Neural crest cell (in vitro differentiated cells): ENCODE measurements at places on chromosomes 7 and 10.

DNA sequence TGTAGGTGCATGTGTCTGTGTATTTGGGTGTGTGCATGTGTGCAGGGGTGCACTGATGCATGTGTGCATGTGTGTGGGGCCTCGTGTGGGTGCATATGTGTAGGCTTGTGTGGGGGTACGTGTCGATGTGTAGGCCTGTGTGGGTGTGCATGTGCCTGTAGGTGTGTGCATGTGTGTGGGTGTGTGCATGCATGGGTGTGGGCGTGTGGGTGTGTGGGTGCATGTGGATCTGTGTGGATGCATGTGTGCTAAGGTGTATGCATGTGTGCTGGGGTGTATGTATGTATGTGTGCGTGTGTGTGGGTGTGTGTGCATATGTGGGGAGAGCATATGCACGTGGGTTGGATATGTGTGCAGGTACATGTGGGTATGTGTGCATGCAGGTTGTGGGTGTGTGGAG, 73.2 kb downstream of the NKX6-2 start:
- DNase-seq, result no peak

- DNase-seq, result no peak
Observed at GRCh38 chr10:131726967-131727366, 173.8 kb upstream of the PPP2R2D start.

- no peak for DNase-seq
Observed at GRCh38 chr10:13690281-13690825, 103.6 kb downstream of the PRPF18 start.

DNA sequence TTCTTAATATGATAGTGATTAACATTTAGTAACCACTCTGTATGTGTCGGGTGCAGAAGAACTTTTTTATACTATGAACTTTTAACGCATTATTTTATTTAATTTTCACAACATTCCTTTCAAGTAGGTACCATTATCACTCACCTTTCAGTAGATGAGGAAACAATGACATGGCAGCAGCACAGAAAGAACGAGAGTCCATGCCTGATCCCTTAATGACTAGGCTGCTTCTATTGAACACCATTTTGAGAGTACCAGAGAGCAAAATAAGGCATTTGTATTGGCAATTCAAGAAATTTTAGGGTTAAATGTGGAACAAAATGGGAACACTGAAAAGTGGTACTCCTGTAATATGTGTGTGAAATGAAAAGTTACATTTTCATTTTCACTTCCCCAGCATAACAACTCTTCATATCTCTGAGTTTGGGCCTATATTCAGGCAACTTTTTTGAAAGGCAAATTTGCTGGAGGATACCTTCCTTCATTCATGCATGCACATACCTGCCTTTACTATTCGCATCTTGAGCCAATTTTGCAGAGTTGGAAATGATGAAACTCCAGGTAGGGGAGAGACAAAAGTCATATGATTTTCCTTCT, 12.8 kb downstream of the LRRN3 start:
- no peak for DNase-seq

DNA sequence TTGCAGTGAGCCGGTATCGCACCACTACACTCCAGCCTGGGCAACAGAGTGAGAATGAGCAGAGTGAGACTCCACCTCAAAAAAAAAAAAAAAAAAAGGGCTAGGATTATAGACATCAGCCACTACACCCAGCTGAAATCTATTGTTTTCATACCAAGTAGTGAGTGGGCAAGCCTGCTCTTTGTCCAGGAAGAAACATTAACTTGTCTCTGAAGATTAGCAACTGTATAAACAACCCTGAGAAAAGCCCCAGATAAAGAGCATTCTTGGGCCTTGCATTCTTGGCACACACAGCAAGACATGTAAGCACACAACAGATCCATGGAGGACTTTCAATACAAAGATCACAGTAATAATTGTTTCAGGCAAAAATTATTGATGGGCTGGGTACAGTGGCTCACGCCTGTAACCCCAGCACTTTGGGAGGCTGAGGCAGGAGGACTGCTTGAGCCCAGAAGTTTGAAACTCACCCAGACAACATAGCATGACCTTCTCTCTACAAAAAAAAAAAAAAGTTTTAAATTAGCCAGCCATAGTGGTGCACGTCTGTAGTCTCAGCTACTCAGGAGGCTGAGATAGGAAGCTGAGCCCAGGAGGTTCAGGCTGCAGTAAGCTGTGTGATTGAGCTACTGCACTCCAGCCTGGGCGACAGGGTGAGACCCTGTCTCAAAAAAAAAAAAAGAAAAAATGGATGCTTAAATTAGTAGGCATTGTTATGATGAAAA, 4.4 kb downstream of the PSPH start:
- DNase-seq, result no peak

- DNase-seq, result no peak
Observed at GRCh38 chr10:36629476-36629875, 495.9 kb upstream of the ANKRD30A start.

- no peak for DNase-seq
Observed at GRCh38 chr7:120404042-120404441, 131.1 kb downstream of the KCND2 start.

DNA sequence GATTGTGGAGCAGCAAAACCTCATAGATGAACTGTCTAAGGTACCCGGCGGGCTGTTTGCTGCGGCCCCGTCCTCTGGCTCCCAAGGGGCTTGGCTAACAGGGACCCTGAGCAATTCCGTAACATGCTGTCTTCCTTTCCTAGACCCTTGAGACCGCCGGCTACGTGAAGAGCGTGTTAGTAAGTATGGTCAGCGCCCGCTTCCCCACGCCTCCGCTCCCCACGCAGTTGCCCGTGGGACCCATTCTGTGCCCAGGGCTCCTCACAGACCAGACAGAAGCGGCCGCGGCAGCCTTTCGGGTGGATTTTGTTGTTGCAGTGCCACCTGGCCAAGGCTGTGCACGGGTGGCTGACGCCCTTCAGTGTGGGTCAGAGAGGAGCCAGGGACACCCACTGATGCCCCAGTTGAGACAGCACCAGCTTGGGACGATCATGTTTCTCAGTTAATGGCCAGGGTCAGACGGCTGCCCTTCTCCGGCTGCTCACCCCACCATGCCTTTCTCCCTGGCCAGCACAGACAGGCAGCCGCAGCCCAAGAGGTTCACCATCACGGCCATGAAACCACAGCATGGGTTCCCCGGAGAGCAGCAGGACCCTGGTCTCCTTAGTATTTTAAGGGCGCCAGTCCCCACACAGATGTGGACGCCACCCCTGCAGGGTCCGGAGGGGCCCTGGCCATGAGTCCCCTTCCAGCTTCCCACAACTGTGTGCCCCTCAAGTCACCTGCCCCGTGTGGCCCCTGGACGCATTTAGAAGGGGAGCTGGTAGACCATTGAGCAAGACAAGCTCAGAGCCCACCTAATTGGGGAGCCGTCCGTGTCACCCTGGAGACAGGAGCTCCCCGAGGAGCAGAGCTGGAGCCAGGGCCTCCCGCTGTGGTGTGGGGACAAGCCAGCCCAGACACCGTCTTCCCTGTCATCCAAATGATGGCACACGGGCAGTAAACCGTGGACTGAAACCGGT, 49.4 kb upstream of the DPYSL4 start:
- DNase-seq, result no peak

DNA sequence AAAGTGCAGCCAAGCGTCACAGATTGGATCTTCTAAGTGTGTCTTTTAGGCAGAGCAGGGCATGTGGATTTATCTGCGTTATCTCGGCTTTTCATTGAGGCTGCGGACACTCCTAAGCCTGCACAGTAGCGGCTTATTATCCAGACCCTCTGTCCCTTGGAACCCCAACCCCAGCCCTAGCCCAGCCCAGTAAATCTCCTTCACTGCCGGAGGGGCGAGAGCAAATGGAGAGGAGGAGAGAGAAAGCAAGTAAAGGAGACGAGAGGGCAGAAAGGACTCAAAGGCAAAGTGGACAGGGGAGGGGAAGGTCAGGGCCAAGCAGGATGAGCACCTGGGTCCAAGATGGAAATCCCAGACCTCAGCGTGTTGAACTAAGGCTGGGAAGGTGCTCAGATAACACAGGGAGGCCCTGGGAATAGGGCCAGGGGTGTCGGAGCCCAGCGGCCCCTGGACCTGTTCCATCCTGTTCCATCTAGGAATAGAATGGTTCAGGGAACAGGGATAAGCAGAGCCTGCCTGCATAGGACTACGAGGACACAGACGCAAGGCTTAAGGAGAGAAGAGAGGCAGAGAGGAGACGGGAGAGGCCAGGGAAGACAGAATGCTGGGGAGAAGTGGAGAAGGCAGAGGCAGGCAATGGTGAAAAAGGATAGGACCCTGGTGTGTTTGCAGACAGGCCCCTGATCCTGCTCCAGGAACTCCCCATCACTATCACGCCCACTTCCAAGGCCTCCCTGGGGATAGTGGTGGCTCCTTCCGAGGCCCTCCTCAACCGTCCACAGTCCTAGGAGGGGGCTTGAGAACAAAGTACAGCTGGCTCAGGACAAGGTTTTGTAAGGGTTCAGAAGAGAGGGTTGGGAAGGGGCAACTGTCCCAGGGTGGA, 99.6 kb downstream of the CHST15 start:
- DNase-seq, result no peak

DNA sequence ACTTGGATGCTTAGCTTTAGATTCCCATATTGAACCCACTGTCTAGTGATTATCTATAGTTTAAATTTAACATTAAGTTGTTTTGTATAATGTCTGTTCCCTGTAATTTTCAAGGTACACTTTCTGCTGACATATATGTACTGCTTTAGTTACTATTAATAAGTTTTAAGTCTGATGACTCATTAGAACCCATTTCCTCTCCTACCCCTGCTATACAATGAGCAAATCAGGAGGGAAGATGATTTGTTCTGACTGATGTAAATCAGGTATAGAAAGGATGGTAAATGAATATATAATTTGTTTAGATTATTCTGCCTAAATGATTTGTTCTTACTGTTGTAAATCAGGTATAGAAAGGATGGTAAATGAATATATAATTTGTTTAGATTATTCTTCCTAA, 691.8 kb downstream of the NXPH1 start:
- DNase-seq, result no peak

GRCh38 chr7:124857672-124858235, 71.9 kb downstream of the POT1 start:
- no peak for DNase-seq

GRCh38 chr7:134452419-134452838, 6.5 kb downstream of the AKR1B1 start:
- DNase-seq, result no peak

DNA sequence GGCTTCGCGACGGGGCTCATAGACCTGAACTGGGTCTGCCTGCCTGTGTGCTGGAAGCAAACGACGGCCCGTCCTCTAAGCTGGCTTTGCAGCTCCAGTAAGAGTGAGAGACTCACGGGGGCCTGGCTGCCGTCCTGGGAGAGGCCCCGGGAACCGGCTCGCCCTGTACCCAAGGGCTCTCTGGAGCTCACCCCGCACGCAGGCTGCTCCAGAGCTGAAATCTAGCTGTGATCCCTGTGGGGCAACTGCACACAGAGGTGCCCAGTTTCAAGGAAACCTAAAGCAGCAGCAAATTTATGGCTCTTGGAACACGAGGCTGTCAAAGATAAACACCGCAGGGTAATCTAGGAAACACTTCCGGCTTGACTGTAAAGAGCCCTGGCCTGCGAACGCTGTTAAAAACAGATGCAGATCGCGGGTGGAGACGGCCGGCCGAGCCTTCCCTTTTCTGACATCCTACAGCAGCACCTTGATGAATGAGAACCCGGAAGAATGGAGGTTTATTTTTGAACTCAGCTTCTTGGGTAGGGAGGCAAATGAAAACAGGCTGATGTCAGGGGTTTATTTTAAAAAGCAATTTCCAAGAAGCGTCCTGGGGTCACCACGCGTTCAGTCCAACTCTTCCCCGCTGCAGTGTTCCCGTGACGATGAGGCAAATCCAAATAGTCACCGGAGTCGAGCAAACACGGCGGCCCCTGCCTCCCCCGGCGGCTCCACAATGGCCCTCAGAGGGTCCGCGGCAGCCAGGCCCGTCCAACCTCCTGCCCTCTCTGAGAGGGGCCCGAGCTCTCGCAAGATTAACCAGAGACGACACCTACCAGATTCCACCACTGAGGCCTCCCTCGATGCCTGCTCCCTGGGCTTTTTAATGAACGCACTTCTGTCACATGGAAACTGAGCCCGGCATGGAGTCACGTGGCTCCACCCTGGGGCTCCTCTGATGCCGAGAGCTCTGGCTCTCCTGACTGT, 29.6 kb downstream of the AMZ1 start:
- DNase-seq, result no peak

DNA sequence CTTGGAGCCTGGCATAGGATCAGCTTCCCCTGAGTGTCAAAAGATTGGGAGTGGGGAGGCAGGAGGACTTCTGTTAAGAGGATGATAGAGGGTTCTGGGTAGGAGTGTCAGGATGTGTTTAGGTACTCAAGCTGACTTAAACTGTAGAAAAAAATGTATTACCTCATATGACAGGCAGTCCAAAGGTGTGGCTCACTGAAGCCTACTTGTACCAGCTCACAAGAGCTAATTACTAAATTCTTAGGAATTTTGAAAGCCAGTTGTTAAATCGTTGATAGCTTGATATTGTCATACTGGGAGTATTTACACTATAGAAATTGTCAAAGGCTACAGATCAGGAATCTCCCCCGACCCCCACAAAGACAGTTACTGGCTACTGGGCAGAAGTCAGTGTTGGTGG, 32.1 kb downstream of the FAS start:
- DNase-seq, result no peak

- DNase-seq, result no peak
Observed at GRCh38 chr10:128526791-128527375, 400.7 kb upstream of the MKI67 start.

GRCh38 chr10:34916314-34916713, 101.2 kb upstream of the PARD3 start:
- no peak for DNase-seq

DNA sequence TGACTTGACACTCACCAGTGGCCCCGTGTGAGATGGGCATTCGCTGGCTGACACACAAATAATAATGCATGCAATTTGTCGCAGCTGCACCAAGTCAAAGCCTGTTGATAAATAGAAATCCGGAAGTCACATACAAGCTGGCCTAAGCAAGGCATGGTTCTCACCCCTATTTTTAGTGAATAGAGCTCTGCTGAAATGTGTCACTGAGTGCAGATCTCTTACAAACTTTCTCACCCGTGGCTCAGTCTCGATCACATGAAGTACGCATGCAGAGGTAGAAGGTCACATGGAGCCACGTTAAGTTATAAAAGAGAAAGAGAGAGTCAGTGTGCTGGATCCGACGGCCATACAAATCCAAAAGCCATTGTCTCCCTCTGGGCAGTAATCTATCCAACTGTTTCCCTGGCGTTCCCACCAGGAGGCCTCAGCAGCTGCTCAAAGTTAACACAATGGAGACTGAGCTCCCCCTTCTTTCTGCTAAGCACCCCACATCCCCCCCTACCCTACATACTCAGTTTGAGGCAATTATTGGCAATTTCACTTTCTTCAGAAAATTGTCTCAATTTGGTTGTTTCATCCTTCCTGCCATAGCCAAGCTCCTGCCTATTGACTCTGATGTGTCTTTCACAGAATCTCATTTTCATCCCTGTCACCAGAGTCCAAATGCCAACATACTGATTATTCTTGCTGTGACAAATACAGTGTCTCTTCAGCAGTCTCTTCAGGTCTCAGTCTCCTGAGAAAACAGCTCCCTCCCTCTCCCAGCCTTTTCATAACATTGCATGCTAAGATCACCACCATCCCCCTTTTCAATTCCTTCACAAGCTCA, 473.3 kb upstream of the NRP1 start:
- no peak for DNase-seq

GRCh38 chr7:116187400-116187799, 22.9 kb upstream of the TES start:
- DNase-seq, result no peak

- no peak for DNase-seq
Observed at GRCh38 chr10:129942391-129942790, 21.7 kb downstream of the EBF3 start.
